ENCODE measurements at places on chromosomes 2 and 18.

GRCh38 chr2:134934641-134935040 is 16.0 kb downstream of the CCNT2 start:
- DNase-seq: no peak

- peak; percentile 10 for DNase-seq
These were observed 65.0 kb downstream of the UGGT1 start for GRCh38 chr2:128155970-128156369.

DNA sequence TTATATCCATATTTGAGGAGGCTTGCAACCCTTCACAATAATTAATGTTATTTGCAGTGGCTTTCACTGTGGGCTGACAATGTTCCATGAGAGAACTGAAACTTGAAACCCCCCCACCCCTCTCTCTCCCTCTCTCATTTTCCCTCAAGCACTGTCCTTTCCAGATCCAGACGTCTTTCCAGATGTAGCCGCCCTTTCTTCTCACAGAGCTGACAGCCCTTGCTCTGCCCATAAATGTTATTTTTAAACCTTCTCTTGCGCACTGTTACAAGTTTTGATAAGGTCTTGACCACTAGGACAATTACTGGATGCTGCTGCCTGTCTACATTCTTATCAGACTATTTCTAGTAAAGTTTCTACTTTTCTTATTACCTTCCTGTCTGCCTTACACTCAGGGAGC is 91.4 kb upstream of the LINC00305 start:
- no peak for DNase-seq

- no peak for DNase-seq
These were observed 333.4 kb downstream of the SETBP1 start for GRCh38 chr18:45014047-45014501.

GRCh38 chr18:48541026-48541746 is 2.4 kb downstream of the CTIF start:
- peak; percentile 71 for DNase-seq

DNA sequence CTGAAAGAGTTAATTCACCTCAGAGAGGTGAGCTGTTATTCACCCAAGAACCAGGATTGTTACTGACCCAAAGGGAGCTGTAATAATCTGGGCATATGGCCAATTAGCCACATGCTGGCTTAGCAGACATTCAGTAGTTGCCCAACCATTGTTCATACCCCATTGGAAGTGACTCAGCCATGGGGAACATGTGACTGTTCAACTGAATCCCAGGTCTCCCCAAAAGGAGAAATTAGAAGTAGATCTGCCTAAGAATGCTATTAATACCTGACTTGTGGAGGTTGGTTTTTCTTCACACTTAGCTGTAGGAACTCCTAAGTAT is 272.6 kb upstream of the UBE2E3 start:
- no peak for DNase-seq

GRCh38 chr18:51032193-51032592 is 2.2 kb downstream of the SMAD4 start:
- DNase-seq: no peak

DNA sequence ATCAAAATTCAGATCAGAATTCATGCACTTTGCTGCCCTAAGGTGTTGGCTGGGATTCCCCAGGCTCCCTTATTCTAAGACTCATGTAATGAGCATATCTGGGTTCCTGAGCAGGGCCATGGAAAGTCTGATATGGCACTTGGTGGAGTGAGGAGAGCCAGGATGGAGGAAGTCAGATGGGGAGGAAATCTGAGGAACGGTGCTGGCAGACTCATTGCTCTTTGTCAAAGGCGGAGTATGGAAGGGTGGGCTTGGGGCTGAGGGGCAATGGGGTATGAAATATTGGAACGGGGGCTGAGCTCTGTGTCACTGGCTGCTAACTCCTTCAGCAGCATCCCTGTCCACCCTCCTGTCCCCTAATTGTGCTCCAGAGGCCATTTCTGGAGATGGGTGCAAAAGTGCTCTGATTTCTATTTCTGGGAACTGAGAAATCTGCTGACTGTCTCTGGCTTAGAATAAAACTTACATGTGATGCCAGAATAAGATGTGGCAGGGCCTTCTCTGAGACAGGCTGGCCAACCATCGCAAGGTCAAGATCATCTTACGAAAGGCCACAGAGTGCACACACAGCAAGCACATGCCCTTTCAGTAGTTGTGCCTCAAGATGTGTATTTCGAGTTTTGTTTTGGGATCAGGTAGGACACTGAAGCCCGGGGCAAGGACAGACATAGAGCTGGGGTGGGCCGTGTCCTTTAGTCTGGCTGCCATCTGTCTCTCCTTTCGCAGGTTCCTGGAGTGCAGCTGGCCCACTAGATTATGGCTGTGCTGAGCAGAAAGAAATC is 480.0 kb upstream of the HS6ST1 start:
- DNase-seq: no peak

- DNase-seq: no peak
These were observed 605.6 kb upstream of the SLC39A10 start for GRCh38 chr2:195051401-195051800.

DNA sequence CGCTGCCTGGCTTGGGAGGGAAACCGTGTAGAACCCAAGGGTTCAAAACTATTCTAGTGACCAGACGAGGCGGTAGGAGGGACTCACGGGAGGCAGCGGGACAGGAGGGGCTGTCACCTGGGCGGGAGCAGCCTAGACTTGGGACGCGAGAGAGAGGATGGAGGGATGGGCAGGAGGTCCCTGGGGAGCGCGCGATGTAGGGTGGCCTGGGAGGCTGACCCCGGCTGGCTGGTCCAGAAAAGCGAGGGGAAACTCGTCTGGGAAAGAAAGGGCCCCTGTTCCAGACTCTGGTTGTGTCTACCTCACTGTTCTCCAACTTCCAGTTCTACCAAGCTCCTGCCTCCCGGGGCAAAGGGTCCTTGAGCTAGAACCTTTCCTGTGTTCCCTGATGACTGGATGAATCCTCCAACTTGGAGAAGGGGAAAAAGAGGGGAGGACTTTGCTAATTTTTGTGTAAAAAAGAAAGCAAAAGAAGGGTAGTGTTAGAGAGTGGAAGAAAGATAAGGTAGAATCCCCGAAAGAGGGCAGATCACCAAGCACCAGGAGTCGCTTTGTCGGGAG is 1.4 kb downstream of the DOK6 start:
- DNase-seq: peak; percentile 26

DNA sequence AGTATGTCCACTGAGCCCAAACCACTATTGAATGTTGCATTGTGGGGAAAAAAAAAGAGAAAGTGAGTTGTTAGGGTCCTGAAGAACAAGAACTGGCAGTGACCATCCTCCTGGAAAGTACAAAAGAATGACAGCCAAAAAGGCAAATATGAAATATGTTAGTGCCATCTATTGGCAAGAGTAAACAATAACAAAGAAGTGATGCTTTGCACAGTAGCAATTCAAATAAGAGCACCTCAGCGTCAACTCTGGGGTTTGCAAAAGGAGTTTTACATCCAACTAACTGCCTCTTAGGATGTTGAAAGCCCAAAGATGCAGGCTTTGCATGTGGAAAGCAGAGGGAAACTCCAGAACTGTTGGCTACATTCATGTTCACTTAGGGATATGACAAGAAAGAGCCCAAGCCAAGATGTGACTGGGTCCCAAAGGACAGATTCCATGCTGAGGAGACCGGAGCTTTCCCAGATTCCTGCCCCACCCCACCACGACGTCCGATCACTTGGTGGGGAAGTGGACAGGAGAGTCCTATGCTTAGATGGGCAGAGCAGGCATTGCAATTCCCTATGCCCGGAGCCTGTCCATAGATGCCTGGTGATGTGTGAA is 15.6 kb downstream of the TRABD2A start:
- DNase-seq: peak; percentile 53

DNA sequence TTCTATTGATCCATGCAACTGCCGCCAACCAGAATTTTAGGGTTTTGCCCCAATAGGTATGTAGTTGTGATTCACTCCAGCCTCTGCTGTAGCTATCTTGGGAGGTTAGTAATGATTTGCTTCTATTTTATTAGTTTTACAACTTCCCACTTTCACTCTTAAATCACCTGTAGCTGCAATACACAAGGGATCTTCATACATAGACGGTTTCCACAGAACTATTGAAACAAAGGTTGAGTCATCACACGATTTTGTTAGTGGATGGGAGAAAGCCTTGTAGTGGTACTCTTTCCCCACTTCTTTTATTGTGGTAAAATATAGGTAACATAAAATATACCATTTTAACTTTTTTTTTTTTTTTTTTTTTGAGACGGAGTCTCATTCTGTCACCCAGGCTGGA is 104.2 kb upstream of the SPRED2 start:
- peak; percentile 62 for DNase-seq

- no peak for DNase-seq
These were observed 29.3 kb downstream of the MRPL33 start for GRCh38 chr2:27800856-27801255.

- no peak for DNase-seq
These were observed 1.7 kb upstream of the FOSL2 start for GRCh38 chr2:28390746-28391563.

GRCh38 chr18:74501386-74501785 is 5.2 kb downstream of the CNDP2 start:
- DNase-seq: no peak

- no peak for DNase-seq
These were observed 141.7 kb downstream of the NDUFA10 start for GRCh38 chr2:239883326-239884050.

- DNase-seq: no peak
These were observed 348.2 kb upstream of the VRK2 start for GRCh38 chr2:57698392-57698791.

GRCh38 chr2:121387591-121388325 is 102.8 kb upstream of the TFCP2L1 start:
- DNase-seq: no peak

DNA sequence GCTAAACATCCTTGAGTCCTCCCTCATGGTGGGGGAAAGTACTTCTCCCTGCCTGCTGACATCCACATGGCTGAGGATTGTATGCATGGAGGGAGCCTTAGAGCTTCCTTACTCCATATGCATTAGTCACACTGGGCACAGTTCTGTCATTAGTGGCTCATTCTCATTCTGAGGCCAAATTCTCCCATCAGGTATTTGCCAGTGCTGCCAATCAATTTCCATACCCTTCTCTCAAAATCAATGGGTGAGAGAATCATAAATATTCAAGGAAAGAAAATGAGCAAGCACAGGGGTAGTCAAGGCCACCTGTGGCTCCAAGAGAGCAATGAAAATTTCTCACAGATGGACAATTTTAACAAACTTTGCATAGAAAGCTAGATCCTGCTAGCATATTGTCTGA is 422.6 kb upstream of the SETBP1 start:
- DNase-seq: no peak

DNA sequence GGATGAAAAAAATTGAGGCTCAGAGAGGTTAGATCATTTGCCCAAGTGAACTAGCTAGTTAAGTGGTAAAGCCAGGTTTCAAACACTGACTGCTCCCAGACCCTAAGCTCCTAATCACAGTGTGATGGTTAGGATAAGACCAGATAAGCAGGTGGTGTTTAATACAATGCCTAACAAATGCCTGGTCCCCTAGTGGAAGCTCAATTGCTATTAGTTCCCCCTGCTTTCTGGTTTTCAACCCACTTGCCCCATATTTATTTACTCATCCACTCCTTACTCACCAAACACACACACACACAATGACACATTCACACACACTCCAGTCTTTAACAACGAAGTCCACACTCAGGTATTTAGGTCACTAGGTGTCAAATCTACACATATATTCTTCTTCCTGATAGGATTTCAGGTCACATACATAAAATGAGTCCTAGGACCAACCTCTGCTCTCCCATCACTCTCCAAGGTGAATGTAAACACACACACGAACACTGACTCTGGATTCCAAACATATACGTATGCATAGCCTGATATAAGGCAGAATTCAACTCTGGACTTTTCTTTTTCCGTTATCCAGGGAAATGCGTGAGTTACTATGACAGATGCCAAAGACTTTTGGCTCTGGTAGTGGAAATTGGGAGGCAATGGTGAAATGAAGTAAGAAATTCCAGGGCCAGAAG is 73.6 kb upstream of the TSPYL6 start:
- DNase-seq: no peak

DNA sequence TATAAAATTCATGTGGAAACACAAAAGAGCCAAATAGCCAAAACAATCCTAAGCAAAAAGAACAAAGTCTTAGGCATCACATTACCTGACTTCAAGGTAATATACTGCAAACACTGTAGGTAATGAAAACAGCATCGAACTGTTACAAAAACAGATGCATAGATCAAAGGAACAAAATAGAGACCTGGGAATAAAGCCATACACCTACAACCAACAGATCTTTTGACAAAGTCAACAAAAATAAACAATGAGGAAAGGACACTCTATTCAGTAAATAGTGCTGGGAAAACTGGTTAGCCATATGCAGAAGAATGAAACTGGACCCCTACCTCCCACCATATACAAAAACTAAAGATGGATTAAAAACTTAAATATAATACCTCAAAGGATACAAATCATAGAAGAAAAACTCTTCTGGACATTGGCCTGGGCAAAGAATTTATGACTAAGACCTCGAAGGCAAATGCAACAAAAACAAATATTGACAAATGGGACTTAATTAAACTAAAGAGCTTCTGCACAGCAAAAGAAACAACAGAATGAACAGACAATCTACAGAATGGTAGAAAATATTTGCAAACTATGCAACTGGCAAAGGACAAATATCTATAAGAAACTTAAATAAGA is 218.0 kb downstream of the PHLPP1 start:
- no peak for DNase-seq

DNA sequence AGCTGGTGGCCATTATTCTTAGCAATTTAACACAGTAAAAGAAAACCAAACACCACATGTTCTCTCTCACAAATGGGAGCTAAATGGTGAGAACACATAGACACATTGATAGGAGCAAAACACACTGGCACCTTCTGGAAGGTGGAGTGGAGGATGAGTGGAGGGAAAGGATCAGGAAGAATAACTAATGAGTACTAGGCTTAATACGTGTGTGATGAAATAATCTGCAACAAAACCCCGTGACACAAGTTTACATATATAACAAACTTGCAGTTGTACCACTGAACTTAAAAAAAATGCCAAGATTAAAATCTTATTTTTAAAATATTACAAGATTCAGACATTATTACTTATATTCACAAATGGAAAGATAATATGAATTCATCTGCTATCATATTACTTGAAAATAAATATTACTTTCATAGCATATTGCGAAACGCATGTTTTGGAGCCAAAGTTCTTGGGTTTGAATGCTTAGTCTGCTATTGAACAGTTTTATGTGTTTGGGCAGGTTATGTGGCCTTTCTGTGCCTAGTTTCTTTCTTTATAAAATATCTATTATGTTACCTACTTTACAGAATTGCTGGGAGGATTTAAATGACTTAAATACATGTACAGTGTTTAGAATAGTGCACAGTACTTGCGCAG is 20.5 kb downstream of the ANKRD62 start:
- no peak for DNase-seq

GRCh38 chr2:177063331-177063730 is 149.3 kb upstream of the HNRNPA3 start:
- DNase-seq: no peak

DNA sequence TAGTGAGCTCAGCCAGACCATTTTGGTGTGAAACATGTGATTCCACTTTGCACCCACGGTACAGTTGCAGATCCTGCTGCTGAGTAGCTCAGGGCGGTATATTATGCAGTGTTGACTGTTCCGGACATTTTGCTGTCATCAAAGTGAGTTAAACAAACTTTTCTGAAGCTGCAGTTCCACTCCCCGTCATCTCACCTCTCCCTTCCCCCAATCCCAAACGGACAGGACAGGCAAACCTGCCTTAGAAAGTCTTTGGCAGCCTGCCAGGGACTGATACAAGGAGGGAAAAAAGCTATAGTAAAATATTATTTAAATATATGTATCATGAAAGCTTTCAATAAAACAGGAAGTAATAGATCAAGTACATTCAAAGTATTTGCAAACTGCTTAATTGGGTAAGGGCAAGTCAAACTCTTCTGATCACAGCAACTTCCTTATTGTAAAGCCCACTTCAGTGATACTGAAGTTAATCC is 35.5 kb upstream of the SP5 start:
- DNase-seq: no peak

GRCh38 chr2:233439191-233439590 is 84.9 kb downstream of the DGKD start:
- DNase-seq: no peak
